ENCODE measurements at places on chromosomes 3 and 15. TPM values are rescaled to one million over a fixed set of nuclear protein-coding genes. Genes with fewer than 3 reads are reported as not detected.

The COLQ gene
- 0.79 TPM for total RNA-seq

The ADAM10 gene
- 115 TPM for total RNA-seq

The NMNAT3 gene
- total RNA-seq: 4.5 TPM

The EIF5A2 gene
- total RNA-seq: 6.1 TPM

The C3orf20 gene
- 0.08 TPM for total RNA-seq

The LRRC57 gene
- 34.7 TPM for total RNA-seq

The B3GNT5 gene
- 108 TPM for total RNA-seq

The CLDN16 gene
- not detected for total RNA-seq

The SLC12A8 gene
- total RNA-seq: 20.7 TPM

The CHRM5 gene
- not detected for total RNA-seq

The STRC gene
- total RNA-seq: 0.74 TPM

The RPL15 gene
- total RNA-seq: 1,547 TPM

DNA sequence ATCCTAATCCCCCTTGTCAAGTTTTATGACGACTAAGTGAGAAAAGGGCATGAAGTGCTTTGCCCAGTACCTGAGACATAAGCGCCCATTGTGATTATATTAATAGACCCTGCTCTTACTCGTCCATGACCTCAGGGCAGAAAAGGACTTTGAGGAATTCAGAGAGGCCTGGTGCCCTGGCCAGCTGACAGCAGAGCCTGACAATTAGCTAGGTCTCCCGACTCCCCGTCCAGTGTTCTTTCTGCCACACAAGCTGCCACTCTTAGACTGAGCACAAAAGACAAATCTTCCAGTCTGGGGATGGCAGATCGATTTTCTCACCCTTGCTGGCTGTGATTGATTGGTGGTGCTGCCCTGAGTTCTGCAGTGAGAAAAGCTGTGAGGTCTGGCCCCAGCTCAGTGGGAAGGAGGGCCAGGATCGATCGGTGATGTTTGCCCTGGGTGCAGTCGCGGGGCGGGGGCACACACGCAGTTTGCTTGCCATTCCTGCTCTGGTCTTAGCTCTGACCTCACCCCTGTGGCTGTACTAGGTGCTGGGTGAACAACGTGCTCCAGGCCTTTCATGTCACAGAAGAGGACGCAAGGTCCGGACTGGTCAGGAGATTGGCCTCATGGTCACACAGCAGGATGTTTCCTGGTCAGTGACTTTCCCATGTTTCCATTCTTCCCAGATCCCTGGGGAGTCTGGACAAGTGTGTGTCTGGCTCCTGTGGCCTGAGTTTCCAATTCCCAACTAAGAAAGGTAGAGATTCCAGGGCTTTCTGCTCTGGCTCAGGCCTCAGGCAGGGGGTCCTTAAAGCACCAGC, 67.4 kb upstream of the TLE3 start:
- no peak for DNase-seq
- H3K27ac ChIP-seq: no peak overlapping the region
- H3K4me3 ChIP-seq: no peak overlapping the region
- no peaks in the 10 kb centered on the region for H3K36me3 ChIP-seq
- H3K27me3 ChIP-seq: no peaks in the 10 kb centered on the region
- H3K4me1 ChIP-seq: no peaks in the 10 kb centered on the region

GRCh38 chr3:115359536-115359935, 212.4 kb upstream of the ZBTB20 start:
- no peak overlapping the region for H3K27ac ChIP-seq
- H3K36me3 ChIP-seq: no peaks in the 10 kb centered on the region
- H3K27me3 ChIP-seq: no peaks in the 10 kb centered on the region

- no peak for DNase-seq
- no peak overlapping the region for H3K27ac ChIP-seq
- H3K4me1 ChIP-seq: no peaks in the 10 kb centered on the region
- no peak overlapping the region for H3K4me3 ChIP-seq
- no peaks in the 10 kb centered on the region for H3K27me3 ChIP-seq
Measured at GRCh38 chr3:116103868-116104530, 341.3 kb downstream of the LSAMP start.

GRCh38 chr3:187266691-187267090, 24.8 kb downstream of the MASP1 start:
- no peak overlapping the region for H3K27ac ChIP-seq
- no peaks in the 10 kb centered on the region for H3K36me3 ChIP-seq
- no peaks in the 10 kb centered on the region for H3K27me3 ChIP-seq
- no peaks in the 10 kb centered on the region for H3K4me1 ChIP-seq
- H3K4me3 ChIP-seq: no peak overlapping the region

DNA sequence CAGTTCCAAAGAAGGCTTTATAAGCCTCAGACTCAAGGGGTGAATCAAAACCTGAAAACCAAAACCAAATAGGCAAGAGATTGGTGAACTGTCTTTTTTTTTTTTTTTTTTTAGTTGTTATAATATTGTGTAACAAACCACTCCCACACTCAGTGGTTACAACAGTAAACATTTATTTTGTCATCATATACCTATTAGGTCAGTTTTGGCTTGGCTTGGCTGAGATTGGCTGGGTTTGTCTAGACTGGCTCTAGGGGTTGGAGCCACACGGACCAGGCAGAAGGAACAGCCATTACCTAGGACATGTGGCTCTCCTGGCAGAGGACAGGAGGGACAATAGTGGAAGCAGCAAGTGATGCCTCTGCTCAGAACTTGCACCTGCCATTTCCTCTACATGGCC, 26.4 kb upstream of the RYR3 start:
- H3K36me3 ChIP-seq: no peaks in the 10 kb centered on the region
- H3K4me1 ChIP-seq: no peaks in the 10 kb centered on the region
- H3K27ac ChIP-seq: no peak overlapping the region
- no peaks in the 10 kb centered on the region for H3K27me3 ChIP-seq
- no peak overlapping the region for H3K4me3 ChIP-seq
- no peak for DNase-seq

- H3K36me3 ChIP-seq: no peaks in the 10 kb centered on the region
- no peaks in the 10 kb centered on the region for H3K4me1 ChIP-seq
- H3K4me3 ChIP-seq: no peak overlapping the region
- no peak for DNase-seq
- no peak overlapping the region for H3K27ac ChIP-seq
- no peaks in the 10 kb centered on the region for H3K27me3 ChIP-seq
Measured at GRCh38 chr15:98674336-98674735, 26.0 kb downstream of the IGF1R start.

- DNase-seq: no peak
- no peaks in the 10 kb centered on the region for H3K27me3 ChIP-seq
- H3K4me3 ChIP-seq: no peak overlapping the region
- no peak overlapping the region for H3K27ac ChIP-seq
Measured at GRCh38 chr3:155391551-155391958, 98.1 kb upstream of the STRIT1 start.

GRCh38 chr3:51390246-51391074, 625 bp upstream of the RBM15B start:
- H3K27ac ChIP-seq: peak overlapping the region; percentile 53
- H3K4me1 ChIP-seq: peaks cover 51% of the 10 kb centered on the region
- H3K27me3 ChIP-seq: no peaks in the 10 kb centered on the region
- H3K36me3 ChIP-seq: no peaks in the 10 kb centered on the region
- no peak for DNase-seq

DNA sequence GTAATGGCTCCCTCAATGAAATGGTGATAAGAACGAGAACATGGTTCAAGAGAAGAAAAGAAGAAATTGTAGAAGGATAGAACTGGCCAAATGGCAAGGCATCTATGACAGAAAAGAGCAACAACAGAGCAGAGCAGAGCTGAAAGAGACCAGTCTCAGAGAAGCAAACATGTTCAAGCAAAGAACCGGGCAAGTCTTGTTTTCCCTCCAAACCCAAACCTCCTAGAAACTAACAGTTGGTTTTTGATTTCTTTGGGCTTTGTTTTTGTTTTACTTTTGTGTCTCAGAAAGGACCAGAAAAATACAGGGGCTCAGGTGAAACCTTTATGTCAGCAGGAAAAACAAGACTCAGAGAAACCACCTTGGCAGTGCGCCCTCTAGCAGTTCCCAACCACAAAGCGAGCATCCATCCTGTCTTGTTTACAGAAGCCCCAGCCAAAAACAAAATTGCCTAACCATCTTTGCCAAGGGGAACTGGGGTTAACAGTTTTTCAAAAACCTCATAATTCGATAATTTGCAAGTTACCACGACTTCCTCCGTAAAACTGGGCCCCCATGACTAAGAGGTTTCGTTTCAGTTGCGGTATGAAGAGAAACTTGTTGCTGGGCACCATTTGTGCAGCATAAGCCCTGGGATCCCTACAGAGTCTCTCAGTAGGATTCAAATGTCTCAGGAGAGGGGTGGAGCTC, 159.2 kb upstream of the SLC24A5 start:
- H3K27ac ChIP-seq: no peak overlapping the region
- no peak for DNase-seq

DNA sequence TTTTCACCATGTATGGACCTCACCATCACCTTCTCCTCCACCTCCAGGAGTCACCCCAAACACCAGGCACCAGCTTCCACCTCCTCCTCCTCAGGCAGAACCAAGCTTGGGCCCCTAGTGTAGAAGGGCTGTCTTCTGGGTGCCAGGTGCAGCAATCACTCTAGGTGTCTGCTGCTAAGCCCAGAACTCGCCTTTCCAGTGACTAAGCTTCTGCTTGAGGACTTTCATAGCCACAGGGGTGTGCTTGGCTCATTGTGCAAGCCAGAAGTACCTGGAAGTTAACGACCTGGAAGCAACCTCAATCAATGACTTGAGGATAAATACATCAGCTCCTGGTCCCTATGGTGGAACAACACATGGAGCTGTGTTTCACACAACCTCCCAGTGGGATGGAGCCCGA, 49.8 kb upstream of the PXYLP1 start:
- H3K27ac ChIP-seq: no peak overlapping the region
- DNase-seq: no peak
- no peaks in the 10 kb centered on the region for H3K36me3 ChIP-seq
- H3K4me3 ChIP-seq: no peak overlapping the region
- H3K27me3 ChIP-seq: no peaks in the 10 kb centered on the region

DNA sequence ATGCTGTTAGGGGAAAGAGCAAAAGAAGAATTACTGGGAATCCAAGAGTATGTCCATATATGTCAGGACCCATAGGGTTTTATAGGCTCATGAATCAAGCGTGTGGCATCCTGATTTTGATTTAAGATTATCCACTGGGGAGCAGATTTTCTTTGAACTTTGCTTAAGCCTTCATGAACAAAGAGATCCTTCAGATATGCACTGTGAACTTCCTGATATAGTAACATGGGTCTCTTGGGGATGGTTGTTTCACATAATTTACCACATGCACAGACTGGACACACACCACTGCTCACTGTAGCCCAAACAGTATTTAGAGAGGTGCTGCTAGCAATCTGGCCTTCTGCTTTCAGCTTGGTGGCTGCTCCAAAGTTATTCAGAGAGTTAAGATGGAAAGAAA, 200.9 kb upstream of the ZPLD1 start:
- no peak overlapping the region for H3K4me3 ChIP-seq
- H3K4me1 ChIP-seq: peaks cover 5% of the 10 kb centered on the region
- no peaks in the 10 kb centered on the region for H3K36me3 ChIP-seq
- no peaks in the 10 kb centered on the region for H3K27me3 ChIP-seq
- no peak for DNase-seq

DNA sequence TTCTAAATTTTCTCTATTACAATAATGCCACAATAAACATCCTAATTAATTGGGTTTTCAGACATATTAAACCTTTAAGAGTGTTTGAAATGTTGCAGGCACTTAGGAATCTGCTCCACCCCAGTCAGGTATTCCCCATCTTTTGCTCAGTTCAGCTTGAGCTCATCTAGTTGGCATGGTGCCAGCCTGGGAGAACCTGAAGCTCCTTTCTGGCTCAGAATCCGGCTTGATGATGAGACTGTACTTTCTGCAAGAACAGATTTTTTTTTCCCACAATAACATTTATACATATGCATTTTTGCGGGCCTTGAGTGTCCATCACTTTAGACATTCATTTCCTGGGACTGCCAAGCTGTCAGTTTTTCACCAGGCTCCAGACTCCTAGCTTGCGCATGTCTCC, 7.7 kb upstream of the OXSR1 start:
- H3K36me3 ChIP-seq: no peaks in the 10 kb centered on the region
- H3K4me3 ChIP-seq: no peak overlapping the region
- no peak overlapping the region for H3K27ac ChIP-seq
- DNase-seq: no peak
- no peaks in the 10 kb centered on the region for H3K4me1 ChIP-seq

DNA sequence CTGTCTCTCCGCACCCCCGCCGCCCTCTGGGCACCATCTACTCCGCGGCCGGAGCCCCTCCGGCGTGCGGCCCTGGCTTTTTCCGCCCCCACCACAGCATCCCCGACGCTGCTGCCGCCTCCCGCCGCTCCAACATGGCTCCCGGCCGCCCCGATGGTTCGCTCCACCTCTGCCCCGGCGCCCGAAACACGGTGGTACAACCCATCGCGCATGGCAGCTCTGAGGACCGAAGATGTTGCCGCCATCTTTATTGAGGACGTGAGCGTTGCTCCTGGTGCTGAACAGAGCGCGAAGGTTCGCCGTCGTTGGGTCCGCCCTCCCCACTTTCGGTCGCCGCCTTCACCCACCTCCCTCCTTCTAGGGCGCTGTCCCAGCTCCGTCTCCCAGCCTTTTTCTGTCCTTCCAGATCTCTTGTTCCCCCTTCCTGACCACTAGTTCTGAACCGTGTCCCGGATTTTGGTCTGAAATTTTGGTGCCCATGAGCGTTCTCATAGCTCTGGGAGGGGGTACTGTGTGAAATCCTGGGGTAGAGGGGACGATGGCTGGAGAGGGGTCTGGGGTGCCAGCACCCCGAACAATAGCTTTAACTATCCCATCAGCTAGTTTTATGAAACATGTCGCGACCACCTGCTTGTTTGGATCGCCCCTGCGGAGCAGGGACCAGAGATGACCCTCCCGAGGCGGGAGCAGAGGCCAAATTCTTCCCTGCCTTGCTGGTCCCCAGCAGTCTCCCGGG, at the start of gene CELSR3:
CELSR3 (minus strand) TSS at position 134 of the 736 bp plus-strand sequence. CDS start 252 bp downstream, outside the sequence.
- H3K36me3 ChIP-seq: no peaks in the 10 kb centered on the region
- H3K27me3 ChIP-seq: peaks cover 22% of the 10 kb centered on the region
- peak; percentile 68 for DNase-seq

DNA sequence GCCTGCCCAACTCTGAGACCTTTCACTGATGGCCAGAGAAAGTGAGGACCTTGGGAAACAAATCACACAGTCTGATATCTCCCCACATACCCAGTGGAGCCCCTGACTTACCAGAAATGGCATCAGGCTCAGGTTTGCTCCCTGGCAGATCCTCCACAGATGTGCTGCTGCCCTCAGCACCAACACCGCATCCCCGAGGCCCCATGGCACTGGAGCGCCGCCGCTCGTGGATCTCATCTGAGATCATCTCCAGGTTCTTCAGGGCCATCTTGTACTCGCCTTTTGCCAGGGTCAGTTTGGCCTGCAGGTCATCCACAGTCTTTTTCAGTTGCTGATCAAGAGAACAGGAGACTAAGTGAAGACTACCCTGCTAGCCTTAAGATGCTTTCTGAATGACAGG, 52.7 kb downstream of the CAPN7 start:
- no peaks in the 10 kb centered on the region for H3K4me1 ChIP-seq
- DNase-seq: no peak
- H3K27me3 ChIP-seq: no peaks in the 10 kb centered on the region

DNA sequence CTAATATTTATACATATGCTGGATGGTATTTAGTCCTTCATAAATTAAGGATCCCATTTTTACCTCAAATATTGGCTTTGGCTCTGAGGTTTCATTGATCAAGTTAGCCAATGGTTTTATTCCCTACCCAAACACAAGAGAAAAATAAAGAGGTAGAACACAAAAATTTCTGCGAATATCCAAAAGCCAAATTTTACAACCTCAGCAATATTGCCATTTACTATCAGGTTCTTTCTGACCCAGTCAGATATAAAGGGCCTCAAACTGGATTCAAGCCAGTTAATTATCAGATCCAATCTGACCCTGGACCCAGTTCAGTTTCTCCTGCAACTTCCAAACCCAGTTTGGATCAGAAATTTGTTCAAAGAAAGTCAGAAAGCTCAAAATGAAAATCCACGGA, 998.1 kb downstream of the SI start:
- no peaks in the 10 kb centered on the region for H3K36me3 ChIP-seq
- no peak for DNase-seq
- H3K4me3 ChIP-seq: no peak overlapping the region
- no peaks in the 10 kb centered on the region for H3K4me1 ChIP-seq
- H3K27me3 ChIP-seq: no peaks in the 10 kb centered on the region
